ENCODE measurements at places on chromosomes 13 and 19.

DNA sequence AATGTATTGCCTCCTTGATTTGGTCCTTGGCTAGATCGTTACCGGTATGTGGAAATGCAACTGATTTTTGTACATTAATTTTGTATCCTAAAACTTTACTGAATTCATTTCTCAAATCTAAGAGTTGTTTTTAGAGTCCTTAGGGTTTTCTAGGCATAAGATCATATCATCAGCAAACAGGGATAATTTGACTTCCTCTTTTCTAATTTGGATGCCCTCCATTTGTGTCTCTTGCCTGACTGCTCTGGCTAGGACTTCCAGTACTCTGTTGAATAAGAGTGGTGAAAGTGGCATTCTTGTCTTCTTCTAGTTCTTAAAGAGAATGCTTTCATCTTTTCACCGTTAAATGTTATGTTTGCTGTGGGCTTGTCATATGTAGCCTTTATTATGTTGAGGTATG lies 12.0 kb upstream of the CYP2A13 start:
- DNase-seq: no peak

DNA sequence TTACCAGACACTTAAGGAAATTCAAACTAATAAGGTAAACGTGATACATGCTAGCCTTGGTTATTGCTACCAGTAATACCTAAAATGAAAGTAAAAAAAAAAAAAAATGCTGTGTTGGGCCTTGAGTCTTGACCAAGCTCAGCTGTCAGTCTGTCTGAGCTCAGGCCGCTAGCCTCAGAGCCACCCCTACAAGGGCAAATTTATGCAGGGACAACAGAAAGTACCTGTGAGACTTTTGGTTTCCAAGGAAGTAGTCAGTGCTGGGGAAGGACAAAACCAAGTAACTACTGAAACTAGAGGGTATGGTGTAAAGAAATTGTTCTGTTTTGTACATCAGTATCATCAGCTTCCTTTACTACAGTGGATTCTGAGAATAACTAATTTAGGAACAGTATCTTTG lies 134.3 kb upstream of the SLITRK5 start:
- no peak for DNase-seq

- no peak for DNase-seq
Measured at GRCh38 chr13:69828527-69828926, 279.1 kb upstream of the ATXN8OS start.

- no peak for DNase-seq
Measured at GRCh38 chr19:3682741-3683404, 17.4 kb downstream of the PIP5K1C start.

- peak; percentile 72 for DNase-seq
Measured at GRCh38 chr13:40662866-40663265, 3.6 kb downstream of the FOXO1 start.

- DNase-seq: no peak
Measured at GRCh38 chr13:99331881-99332293, 24.7 kb upstream of the GPR183 start.

GRCh38 chr19:55111238-55111831 lies 6.1 kb downstream of the PPP1R12C start:
- DNase-seq: no peak

DNA sequence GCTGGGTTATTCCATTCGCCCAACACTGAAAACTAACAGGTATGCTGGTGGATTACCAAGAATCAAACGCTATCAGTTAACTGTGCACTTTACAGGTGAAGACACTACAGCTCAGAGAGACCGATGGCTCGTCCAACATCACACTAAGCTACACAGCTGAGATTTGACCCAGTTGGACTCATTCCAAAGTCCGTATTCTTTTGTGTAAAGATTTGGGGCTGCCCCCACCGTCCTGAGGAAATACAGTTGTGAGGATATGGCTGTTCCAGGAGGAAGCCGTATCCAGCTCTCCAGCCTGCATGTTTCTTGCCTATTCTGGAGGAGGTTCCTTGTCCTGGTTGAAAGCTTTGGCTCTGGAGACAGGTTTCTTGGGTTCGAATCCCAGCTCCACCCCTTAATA lies 4.2 kb downstream of the ZSCAN5A start:
- DNase-seq: no peak

- DNase-seq: no peak
Measured at GRCh38 chr13:47148543-47148942, 251.7 kb upstream of the HTR2A start.

DNA sequence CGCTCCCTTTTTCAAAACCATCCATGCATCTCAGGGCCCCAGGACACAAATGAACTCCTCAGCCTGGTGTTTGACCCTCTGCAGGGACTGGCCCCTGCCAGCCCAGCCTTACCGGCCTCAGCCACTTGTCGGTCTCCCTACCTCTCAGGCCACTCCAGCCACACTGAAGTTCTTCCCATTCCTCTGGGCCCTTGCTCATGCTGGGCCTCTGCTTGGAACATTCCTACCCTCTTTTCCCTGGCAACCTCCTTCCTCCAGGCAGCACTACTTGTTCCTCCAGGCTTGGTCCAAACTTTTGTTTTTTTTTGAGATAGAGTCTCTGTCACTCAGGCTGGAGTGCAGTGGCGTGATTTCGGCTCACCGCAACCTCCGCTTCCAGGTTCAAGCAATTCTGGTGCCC lies 7.6 kb upstream of the EGLN2 start:
- DNase-seq: no peak

- DNase-seq: peak; percentile 68
Measured at GRCh38 chr19:7658219-7658686, 10.6 kb upstream of the RETN start.
